ENCODE measurements at places on chromosomes 2 and 18. TPM values are rescaled to one million over a fixed set of nuclear protein-coding genes. Genes with fewer than 3 reads are reported as not detected.

- DNase-seq = no peak
Measured at GRCh38 chr2:232675381-232675780, 21.8 kb upstream of the GIGYF2 start.

The TMEM178A gene
- total RNA-seq = 25.1 TPM

The DLGAP1 gene
- total RNA-seq = 80.2 TPM

GRCh38 chr2:37984589-37984988, 59.5 kb downstream of the RMDN2 start:
- DNase-seq = no peak

DNA sequence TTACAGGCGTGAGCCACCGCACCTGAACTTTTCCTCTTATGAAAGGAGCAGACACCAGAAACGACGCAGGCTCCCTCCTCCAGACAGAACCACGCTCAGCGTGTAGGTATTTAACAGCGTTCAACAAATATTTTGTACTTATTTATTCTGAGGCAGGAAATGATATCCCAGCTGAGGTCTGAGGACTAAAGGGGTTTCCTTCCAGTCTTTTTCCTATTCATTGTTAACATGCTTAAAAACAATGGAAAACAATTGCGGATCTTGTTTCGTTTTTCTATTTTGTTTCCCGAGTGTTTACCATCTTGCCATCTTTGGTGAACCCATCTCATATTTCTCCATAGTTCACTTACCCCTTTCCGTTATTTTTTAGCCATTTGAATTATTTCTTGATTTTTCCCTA, 43.7 kb upstream of the FOSL2 start:
- DNase-seq = no peak

GRCh38 chr2:231939022-231939421, 12.8 kb upstream of the NPPC start:
- no peak for DNase-seq

DNA sequence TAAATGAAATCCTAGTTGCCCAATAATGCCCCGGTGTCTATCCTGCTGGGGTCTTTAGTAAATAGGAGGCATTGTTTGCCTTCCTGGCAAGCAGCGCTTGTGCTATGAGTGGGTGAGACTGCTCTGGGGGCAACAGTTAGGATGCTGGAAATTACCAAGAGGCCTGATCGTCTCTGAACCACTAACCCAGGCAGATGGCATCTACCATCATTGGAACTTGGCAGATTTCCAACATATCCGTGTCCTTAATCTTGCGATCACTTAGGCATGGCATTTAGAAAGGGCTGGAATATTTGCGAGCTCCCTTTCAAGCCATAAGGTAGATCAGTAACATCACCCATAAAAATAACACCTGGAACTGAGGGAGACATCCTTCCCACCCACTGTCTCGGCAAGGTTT, 18.8 kb upstream of the SH3RF3 start:
- DNase-seq = no peak

- DNase-seq = peak; percentile 28
Measured at GRCh38 chr18:61581578-61582201, 248.5 kb downstream of the CDH20 start.

DNA sequence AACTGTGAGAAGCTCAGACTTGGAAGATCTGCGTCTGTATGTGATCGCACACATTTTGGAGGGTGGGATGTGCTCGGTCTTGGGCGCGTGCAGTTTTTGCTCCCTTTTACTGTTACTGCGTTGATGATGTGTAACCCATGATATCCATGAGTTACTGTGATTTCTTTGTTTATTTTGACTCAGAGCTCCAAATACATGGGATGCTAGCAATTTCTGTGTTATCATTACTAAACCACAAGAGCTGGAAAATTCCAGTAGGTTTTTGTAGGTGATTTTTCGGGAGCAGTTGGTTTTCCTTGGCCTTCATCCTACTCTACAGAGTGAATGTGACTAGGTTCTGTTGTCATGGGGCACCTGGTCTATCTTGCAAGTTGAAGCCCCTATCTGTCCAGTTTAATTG, 124.2 kb downstream of the AGAP1 start:
- no peak for DNase-seq

DNA sequence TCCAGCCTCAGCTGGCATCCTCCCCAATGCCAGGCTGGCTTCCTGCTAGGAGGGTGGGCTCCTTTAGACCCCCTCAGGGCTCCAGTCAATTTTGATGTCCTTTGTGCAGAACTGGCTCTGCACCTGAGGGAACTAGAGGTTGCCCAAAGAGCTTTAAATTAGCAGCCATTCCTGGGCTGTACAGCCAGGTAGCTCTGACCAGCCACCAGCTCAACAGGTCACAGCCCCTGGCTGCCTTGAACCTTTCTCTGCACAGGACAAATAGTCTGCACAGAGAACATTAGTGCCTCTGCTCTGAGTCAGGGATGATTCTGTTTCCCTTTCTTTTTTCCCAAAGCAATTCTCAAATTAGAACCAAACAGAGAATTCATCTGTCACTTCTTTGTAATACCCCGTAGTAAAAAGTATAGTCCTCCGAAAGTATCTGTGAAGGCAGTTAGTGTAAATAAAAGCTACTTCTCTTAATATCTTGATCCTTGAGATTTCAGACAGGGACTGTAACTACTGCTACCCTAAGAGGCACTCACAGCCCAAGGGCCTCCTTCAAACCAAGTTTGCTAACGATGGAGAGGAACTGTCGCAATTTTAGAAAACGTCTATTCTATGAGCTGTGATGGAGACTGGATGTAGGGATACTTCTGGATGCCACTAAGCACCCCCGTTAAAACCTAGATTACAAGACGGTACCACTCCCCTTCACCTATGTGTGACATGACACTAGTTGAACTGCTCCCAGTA, 3.0 kb downstream of the TTC32 start:
- DNase-seq = no peak

DNA sequence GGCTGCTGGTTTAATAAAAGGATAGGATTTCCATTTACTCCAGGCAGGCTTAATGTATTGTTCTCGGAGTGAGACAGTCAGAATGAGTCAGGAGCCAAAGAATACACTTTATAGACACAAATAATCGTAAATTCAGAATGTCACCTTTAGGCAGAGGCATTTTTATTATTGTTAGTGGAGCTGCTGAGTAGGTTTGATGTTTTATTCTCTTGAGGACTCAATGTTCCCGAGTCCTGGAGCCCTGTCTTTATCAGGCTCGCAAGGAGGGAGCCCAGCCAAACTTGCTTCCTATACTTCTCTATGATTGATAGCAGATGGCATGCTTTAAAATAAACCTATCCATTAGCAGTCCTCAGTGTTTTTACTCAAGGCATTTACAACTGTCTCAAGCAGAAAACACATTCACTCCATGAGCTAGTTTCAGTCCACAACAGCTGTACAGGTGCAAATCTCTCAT, 492.3 kb upstream of the ZEB2 start:
- no peak for DNase-seq

DNA sequence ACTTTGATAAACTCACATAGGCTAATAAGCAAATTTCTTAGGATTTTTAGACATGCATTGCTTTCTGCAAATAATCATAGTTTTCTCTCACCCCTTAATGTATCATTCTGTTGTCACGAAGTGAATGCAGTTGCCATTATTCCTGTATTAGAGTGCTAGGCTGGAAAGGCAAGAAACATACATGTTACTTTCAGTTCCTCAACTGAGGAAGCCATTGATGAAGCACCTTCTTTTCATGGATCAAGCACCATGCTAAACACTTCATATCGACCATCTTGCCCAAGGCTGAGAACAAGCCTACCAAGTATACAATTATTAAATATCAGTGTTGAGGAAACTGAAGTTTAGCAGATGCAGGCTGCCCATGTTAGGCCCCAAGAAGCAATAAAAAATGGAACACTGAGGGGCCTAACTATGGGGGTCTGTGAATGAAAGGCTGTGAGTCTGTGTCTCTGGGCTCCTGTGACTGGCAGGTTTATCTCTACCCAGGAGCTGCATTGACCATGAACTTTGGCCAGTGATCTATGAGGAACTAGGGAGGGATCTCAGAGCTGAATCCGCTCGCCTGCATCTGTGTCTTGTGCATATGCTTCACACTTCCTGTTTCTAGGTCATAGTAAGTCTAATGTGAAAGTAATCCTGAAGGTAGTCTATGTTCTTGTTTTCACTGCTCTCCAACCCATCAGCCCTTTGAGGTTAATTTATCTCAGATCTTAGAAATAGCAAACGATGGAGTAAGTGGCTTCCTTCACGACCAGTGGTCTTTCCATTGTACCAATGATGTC, 16.0 kb upstream of the TSPYL6 start:
- no peak for DNase-seq

- DNase-seq = no peak
Measured at GRCh38 chr2:240997856-240998705, at the start of gene SNED1. Gene SNED1, plus strand, starts transcription at chr2:240998618. Its CDS starts 220 bp downstream, at chr2:240998838.

GRCh38 chr2:12397854-12398253, 318.9 kb upstream of the TRIB2 start:
- no peak for DNase-seq

The MAPRE2 gene
- total RNA-seq = 68.0 TPM

The SCYGR1 gene
- not detected for total RNA-seq

The ARHGEF33 gene
- total RNA-seq = 3.9 TPM

DNA sequence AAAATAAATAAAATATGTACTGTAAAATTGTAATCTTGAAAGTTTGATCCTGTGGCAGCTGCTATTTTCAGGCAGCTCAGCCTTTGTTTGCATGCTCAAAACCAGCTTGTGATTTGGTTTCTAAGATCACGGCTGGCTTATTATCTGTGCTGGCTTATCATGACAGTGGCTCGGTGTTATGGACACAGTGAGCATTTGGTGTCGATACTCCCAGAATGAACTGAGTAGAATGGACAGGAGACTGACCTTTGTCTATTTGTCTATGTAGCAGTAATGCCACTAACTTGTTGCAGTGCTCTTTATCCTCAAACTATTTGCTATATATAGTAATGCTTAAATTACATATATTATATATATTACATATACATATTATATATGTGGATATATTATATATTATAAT, 58.8 kb downstream of the NEDD4L start:
- no peak for DNase-seq
